ENCODE measurements at places on chromosomes 3 and 15.

DNA sequence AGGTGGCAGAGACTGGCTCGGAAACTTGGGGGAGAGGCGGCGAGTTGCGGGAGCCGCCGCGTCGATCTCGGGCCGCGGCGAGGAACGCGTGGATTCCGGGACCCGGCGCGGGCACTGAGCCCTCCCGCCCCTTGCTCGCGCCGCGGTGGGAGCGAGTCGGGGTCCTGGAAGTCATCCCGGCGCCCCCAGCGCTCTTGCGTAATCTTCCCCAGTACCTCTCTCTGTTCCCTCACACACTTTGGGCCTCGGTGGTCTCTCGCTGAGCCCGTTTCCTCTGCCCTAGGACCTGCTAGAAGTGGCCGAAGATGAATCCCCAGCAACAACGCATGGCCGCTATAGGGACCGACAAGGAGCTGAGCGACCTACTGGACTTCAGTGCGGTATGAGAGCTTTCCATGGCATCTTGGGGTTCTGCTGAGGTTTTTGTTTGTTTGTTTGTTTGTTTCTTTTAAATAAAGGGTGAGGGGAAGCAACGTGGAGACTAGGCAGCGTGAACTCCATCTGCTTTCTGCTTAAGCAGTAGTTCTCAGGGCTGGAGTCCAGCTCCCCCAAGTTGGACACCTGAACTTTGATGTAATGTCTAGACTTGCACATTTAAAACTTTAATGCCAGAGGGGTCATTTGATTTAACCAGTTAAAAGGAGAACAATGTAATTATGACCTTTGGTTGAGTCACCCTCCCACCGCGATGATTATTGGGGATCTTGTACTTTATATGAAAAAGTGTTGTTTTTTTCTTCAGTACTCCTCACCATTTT, 1.3 kb downstream of the TCF12 start:
- DNase-seq: peak; percentile 33

GRCh38 chr3:37601832-37602231, 259.8 kb upstream of the CTDSPL start:
- DNase-seq: no peak

DNA sequence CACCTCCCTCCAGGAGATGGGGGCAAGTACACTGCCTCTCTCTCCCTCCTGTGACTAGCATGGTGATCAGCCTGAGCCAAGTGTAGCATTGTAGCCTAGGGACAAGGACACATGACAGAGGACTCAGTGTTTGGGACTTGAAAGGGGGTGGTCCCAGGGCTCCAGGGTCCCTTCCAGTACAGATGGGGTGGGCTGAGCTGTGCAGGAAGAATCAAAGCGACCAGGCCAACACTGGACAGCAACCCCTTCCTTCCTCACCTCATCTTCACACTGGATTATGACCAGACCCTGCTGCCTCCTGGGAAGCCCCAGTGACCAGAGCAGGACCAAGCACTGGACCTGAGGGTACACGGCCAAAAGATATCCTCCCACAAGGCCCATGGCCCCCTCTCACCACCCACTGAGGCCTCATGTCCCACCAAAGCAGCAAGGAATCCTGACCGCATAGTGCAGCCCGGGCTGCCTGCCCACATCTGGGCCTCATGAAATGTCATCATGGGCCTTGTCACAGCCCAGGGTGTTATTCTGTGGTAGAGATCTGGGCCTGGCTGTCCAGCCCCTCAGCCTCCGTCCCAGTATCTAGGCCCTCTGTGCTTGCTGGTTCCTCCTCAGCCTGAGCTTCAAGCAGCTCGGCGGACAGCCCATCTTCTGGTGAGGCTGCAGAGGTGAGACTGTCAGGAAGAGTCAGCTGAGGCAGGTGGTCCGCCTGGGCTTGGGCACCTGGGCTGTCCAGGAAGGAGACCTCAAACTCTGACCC, 9.5 kb downstream of the GORASP1 start:
- no peak for DNase-seq

DNA sequence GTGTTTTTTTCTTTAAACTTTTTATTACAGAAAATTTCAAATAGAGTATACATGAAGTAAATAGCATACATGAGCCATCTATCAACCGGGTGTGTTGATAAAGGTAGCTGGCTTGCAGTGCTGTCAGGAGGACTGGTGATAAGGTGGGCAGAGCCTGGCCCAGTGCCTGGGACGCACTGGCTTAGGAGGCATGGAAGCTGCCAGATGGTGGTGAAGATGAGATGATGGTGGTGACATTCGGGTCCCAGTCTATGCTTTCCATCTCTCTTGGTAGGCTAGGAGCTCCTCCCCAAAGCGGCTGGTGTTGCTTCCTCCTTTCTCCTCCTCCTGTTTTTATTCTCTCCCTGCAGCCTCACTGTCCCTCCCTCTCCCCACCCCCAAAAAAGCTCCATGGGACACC, 101.7 kb downstream of the ADCY5 start:
- DNase-seq: no peak

DNA sequence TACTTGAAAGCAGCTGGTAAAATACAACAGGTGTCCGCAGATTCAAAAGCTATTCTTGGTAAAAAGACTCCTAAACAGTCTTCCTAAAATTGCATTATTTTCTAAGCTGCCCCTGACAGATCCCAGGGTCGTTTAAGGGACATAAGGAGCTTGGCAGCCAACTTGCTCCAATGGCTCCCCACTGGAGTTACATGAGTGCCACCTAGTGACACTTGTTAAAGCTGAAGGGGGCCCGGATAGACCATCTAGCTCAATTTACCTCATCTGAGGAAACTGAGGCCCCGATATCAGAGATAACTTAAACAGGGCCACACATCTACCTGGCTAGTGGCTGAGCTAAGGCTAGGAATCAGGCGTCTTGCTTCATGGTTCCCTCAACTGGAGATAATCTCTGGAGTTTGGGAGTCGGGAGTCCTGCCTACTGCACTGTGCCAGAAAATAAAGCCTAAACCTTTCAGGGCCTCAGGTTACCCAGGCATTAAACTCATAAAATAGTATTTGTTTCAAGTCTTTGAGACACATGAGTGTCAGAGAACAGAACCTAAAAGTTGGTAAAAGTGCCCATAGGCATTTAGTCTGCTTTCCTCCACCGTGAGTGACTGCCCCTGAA, 6.5 kb upstream of the TBC1D23 start:
- DNase-seq: peak; percentile 52

DNA sequence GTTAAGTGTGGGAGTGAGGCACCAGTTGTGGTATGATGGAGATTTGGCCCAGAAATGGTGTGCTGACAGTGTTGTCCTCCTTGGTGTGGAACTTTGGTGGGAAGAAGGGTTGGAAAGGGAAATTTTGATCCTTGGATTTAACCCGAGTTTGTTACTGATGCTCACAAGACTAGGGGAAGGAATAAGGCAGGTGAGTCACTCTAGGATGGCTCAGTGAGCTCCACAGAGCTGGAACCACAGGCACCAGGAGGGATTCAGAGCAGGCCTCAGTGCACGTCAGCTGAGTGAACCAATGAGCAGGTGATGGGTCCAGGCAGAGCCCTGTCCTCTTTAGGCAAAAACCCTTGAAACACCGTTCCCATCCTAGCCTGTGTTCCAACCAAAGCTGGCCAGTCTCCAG, 11.4 kb downstream of the CHRD start:
- no peak for DNase-seq

DNA sequence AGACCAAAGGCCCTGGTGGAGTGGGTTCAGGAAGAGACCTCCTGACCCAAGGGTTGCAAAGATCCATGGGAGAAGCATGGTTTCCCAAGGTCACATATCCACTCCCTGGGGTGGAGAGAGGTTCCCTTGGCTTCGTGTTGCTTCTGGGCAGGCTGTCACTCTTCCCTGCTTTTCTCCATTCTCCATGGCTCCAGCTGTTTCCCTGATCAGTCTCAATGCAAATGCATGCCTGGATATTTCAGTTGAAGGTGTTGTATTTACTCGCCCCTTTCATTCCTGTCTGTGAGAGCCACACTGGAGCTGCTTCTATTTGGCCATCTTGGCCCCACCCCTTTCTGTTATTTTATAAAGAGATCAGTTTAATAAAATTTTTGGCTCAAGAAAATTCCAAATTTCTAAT, 95.0 kb upstream of the PLSCR4 start:
- no peak for DNase-seq

DNA sequence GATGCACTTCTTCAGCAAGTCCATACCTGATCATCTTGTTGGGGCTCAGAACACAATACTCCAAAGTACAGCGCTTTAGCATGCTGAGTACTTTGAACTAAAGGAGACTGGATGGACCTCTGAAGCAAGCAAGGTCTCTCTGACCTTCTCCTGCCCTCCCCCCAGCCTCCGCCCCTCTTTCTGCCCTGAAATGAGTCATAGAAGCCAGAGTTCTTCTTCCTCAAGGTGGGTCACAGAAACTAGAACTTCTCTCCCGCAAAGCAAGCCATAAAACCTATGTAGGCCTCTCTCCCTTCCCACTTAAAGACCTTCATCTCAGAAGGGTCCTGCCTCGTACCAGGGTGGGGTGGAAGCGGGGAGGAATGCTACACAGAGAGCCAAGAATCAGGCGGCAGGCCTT, 230.5 kb upstream of the PROK2 start:
- DNase-seq: no peak

DNA sequence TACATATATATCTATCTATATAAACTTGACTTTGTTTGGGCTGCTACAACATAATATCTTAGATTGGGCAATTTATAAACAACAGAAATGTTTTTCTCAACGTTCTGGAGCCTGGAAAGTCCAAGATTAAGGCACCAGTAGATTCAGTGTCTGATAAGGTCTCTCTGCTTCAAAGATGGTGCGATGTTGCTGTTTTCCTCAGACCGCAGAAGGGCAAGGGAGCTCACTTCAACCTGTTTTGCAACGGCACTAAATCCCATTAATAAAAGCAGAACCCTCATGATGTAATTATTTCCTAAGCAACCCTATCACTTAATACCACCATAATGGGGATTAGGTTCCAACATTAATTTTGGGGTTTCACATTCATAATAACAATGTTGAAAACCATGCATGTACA, 1134.8 kb downstream of the NSUN3 start:
- DNase-seq: no peak

- DNase-seq: no peak
Observed at GRCh38 chr15:48992545-48992944, 28.8 kb upstream of the SHC4 start.

DNA sequence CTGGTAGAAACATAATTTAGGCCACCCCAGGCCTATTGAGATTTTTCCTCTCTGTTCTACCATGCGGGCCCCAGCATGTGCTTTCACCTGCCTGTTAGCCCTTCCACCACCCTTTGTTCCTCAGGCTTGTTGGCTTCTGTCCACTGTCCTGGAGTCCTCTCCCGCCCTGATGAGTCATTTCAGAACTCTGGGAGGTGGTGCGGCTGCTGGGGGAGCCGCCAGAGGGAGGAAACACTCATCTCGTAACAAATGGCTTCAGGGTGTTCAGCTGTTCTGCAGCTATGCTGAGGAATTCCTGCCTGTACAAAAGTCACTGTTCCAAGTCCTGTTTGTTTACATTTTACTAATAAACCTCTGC, 36.3 kb downstream of the LRTM1 start:
- no peak for DNase-seq

DNA sequence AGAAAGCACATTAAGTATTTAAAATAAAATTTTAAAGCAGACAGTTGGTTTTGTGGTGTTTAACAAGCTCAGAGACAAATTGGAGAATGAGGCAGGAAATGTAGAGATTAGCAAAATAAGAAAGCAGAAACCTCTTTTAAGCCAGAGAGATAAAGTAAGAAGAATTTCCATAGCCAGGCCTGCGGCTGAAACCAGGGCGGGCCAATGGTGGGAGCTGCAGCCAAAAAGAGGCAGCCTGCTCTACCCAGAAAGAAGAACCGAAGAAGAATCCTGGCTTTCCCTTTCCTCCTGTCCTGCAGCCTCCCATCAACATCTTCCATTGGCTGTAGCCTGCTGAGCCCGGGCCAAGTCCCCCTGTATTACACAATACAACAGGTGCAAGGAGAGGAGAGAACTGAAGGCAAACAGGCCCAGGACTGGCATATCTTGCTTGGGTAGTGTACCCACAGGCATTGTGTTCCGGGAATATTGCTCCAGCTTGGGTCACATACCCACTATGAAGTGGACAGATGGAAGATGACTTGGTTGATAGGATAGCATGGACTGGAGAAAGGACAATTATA, 11.5 kb upstream of the TFG start:
- no peak for DNase-seq

DNA sequence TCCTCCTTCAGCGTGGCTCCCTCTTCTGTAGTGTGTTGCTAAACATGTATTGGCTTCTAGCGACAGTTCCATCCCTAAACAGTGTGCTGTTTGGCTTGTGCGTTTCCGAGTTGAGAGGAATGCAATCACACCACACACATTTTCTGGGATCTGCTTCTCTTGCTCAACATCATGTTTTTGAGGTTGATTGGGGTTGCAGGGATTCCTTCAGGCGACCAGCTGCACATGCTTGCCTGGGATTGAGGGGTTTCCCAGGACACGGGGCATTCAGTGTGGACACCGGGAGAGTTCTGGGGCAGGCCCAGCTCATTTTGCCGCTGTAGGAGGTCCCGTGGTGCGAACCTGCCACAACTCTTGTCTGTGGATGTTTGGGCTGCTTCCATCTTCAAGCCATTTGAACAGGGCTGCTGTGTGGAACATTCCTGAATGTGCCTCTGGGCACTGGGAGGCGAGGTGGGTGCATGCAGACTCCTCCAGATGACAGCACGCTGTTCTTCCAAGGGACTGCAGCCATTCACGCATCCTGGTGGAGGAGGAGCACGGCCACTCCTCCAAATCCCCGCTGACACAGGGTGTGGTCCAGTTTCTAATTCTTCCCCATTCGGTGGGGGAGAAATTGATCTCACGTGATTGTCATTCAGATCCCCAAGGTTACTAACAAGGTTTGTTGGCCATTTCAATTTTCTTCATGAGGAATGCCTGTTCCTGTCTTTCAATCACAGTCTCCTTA, 82.8 kb downstream of the PLXNA1 start:
- no peak for DNase-seq

DNA sequence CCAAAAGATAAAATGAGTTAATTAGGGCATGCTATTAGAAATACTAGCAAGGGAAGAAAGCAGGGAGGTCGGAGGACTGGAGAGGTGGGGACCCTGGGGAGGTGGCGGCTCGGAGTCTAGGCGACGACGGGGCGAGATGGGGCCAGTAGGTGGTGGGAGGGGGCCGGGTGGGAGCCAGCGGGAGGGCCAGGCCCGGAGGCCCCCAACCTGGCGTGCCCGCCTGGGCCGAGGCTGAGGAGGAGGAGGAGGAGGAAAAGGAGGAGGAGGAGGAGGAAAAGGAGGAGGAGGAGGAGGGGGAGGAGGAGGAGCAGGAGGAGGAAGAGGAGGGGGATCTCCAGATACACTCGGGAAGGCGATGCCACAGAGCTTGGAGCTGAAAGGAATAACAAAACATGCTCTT, 426.2 kb downstream of the NR2F2 start:
- DNase-seq: no peak

DNA sequence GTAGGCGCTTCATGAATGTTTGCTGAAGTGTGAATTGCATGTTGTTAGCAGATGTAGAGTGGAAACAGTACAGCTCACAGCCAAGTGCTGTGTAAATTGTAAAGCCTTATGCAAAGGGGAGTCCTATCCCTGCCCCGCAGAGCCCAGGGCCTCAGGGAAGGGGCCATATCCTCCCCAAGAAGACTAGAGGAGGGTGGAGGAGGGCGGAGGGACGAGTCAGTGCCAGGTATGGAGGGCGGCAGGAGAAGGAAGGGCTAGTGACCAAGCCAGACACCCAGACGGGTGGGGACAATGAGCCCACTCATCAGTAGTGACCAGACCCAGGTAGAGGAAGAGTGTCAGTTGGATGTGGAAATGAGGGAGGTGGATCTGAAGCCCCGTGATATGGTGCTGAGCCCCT, 45.2 kb downstream of the ZNF710 start:
- no peak for DNase-seq
